ENCODE measurements at places on chromosomes 16 and 17. TPM values are rescaled to one million over a fixed set of nuclear protein-coding genes. Genes with fewer than 3 reads are reported as not detected.

The PDPR gene
- total RNA-seq, result 7.2 TPM

DNA sequence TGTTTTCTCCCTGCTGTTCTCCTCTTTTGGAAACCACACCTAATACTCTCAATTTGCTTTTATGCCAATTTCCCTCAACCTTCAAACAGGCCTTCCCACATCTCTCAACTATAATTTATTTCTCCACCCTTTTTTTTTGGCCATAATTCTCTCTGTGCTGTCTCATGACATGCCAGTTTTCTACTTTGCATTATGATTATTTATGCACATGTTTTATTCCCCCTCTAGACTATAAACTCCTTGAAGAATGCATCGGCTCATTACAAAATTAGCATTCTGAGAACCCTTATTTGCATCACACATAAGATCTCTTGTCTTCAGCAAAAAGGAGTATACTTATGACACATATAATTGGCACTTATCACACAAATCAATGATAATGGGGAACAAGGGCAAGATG lies 10.9 kb upstream of the LYRM9 start:
- no peak for DNase-seq

- DNase-seq, result no peak
These were observed 8.5 kb downstream of the ZC3H18 start for GRCh38 chr16:88578446-88579313.

DNA sequence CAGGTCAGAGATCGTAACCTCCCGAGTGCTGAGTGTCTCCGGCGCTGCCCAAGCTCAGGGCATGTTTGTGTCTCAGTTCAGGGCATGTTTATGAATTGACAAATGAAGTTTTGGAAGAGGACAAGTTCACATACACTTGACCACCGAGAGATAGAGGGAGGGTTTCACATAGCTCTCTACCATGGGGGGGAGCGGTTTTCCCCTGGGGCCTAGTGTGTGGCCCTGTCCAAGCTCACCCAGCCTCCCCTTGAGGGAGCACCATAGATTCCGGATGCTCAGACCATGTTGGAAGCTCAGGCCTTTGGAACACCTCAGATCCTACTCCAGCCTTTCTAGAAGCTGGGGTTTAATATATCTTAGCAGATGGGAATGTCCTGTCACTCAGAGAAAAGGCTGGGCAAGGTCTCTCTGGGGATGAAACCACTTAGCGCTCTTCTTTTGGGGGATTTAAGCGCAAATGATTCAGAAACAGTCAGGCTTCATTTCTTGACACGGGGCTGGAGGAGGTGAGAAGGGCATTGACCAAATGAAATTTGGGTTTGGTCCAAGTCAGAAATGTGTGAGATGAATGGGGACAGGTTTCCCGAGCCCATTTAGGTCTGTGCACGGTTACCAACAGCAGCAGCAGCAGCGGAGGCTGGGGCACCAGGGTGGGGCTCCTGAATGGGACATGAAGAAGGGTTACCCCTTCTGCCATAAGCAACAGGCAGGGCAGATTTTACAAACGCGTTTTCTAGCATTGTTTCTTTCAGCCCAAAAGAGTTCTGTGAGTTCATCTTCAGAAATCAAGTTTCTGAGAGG lies 96.6 kb downstream of the METRNL start:
- DNase-seq, result no peak

The CMTM2 gene
- total RNA-seq, result not detected

DNA sequence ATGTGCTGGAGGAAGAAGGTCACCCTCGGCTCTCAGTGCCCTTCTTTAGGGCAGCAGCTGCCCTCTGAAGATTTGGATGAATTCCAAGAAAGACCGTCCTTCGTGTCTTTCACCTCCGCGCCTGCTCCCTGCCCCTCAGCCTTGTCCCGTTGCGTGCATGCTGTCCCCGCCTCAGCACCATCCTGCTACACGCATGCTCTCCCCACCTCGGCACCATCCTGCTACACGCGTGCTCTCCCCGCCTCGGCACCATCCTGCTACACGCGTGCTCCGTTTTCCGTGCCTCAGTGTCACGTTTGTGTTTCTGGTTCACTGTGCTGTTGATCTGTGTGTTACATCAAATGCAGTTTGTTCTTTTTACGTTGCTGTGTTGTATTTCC lies 13.5 kb downstream of the ACSF3 start:
- DNase-seq, result no peak

- peak; percentile 65 for DNase-seq
These were observed 30.3 kb upstream of the RPH3AL start for GRCh38 chr17:382644-383533.

The C17orf78 gene
- total RNA-seq, result not detected

GRCh38 chr16:55494994-55495421 lies 13.9 kb upstream of the LPCAT2 start:
- peak; percentile 49 for DNase-seq

The KRTAP16-1 gene
- not detected for total RNA-seq

The OMG gene
- not detected for total RNA-seq

GRCh38 chr16:22789281-22789945 lies 24.5 kb upstream of the HS3ST2 start:
- DNase-seq, result no peak

The ESRP2 gene
- 21.1 TPM for total RNA-seq

DNA sequence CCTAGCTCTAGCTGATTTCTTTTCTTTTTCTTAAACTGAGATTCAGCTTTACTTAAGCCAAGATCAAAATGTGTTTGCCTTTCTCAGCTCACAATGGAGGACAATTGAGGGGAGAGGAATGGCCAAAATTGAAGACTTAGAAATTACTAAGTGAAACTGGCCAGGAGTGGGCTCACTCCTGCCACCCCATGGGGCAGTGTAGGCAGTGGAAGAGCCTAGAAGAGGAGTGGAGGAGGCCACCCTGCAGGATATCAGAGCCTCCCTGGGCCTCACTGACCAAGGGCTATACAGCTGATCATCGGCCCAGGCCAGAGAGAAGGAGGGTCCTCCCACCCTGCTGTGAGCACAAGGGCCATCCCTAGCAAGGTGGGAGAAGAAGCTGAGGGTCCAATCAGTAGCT lies 119.8 kb downstream of the CCT6B start:
- DNase-seq, result no peak

DNA sequence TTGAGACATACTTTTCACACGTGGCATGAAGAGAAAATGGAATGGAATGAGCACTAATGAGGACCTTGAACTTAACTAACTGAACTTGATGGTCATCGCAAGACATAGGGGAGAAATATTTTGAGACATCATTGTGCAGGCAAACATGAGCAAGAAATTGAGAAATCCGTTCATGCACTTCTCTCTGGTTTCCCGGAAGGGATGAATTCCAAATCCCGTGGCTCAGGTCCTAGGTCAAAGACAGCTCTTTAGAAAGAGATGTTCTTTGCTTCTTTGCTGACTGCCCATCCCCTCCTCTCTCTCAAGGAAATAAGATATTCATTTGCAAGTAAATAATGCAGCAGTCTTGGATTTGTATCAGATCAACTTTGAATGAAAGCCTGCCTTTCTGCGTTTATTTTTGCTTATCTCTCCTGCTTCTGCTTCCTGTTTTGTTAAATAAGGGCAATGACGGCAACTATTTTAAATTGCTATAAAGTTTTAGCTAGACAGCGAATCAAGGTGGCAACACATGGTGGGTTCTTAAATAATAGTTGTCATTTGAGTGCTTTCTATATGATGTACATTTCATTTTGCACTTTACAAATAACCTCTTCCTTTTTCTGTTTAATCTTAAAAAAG lies 657.8 kb downstream of the MAF start:
- DNase-seq, result no peak

- no peak for DNase-seq
These were observed 963.5 kb upstream of the SOX9 start for GRCh38 chr17:71157297-71157696.

The C1QTNF8 gene
- total RNA-seq, result not detected

- no peak for DNase-seq
These were observed 170.4 kb downstream of the IRX3 start for GRCh38 chr16:54116124-54116655.

- DNase-seq, result no peak
These were observed 7.4 kb downstream of the TAF15 start for GRCh38 chr17:35816723-35817122.

DNA sequence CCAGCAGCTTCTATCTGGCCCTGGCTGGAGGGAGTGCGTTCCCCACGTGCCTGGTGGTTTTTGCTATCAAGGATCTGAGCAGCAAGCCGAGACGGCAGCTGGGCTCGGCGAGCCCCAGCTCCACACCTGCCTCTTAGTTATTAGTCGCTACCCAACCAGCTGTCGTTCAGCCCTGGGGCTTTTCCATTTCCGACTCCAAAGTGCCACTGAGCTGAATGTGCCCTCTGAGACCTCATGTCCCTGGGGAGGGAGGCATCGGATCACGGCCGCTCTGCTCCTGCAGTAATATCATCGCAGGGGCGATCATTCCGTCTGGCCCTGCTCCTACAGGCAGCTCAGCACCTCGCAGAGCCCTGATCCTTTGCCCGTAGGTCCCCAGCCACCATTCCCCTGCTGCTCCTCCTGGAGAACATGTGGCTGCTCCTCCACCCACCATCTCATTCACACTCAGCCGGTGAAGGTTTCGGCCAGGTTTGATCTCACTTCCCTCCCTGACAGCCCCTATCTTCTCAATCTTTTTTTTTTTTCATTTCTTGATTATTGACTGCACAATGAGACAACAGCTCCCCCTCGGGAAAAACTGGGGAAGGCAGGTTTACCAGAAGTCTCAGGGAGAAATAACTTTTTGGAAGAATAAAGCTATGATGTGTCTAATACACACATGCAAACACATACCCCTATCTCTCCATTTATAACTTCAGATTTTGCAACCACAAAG lies 86.7 kb downstream of the ZFHX3 start:
- DNase-seq, result no peak

DNA sequence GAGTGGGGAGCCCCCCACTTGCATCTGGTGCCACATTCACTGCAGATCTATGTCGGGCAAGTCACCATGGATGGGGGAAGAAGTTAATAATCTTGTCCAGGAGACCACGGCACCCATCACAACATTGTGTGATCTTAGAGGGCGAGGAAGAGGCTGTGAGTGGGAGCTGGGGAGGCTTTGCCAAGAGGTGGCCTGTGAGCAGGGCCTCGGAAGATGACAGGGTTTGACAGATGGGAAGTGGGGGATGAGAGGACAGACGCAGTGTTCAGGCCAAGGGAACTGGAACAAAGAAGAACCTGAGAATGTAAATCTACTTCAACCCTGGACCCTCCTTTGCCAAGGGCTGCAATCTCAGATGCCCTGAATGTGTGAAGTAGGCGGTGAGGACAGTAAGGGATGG lies 12.4 kb downstream of the ACE start:
- DNase-seq, result no peak

DNA sequence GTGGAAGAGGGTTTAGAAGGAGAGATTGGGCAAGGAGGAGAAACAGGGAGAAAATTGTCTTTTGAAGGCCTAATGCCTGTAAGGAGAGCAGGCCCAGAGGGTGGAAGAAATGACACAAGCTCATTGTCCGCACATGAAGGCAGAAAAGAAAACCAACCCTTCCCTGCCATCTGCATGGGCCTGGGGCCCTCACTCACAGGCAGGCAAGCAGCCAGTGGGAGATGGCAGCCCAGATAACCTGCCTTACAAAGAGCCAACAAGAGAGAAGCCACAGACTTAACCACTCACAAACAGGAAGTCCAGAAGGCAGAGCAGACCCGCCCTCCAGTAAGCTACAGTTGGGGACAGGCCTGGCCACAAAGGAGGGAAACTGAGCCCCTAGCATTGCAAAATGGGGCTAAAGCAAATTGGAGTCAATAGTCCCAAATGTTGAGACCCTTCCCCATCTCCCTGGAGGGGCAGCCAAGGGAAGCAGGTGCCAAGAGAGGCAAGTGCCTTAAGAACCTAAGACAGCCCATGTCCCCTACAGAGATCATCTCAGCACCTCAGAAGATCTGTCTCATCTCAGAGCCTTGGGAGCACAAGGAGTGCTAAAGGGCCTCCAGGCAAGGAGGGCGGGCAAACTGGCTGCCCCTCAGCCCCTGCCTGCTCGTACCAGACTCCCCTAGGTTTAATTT lies 7.3 kb upstream of the TSPOAP1 start:
- peak; percentile 63 for DNase-seq

DNA sequence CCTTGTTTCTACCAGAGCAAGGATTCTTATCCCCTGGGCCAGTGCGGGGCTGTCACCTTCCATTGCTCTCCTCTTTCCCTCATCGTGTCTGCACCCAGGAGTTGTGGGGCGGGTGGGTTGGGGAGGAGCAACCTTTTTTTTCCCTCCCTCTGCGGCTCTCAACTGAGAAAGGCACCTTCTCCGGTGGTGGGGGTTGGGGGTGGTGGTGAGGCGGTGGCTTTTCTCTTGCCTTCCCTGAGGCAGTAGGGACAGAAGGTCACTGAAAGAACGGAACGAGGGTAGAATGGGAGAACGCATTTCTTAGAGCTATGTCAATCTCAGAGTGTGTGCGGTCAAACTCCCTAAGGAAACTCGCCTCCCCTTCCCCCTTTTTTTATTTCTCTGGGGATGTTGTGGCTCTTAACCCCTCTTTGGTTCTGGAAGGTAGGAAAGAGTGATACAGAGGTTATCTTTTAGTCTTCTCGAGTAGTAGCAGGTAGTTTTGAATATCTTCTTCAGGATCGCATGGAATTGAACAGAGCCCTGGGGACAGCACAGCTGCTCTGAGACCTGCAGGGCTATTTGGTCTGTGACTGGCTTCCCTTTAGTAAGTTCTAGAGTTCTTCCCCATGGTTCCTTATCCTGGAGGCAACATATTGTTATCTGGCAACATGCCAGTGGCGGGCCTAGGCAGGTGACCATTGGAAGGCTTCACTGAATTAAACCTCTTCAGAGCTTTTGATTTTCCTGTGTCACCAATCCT lies 994 bp downstream of the CLTC start:
- DNase-seq, result peak; percentile 49

The P2RX5 gene
- 0.95 TPM for total RNA-seq

GRCh38 chr16:64659866-64660265 lies 462.0 kb downstream of the CDH11 start:
- no peak for DNase-seq

DNA sequence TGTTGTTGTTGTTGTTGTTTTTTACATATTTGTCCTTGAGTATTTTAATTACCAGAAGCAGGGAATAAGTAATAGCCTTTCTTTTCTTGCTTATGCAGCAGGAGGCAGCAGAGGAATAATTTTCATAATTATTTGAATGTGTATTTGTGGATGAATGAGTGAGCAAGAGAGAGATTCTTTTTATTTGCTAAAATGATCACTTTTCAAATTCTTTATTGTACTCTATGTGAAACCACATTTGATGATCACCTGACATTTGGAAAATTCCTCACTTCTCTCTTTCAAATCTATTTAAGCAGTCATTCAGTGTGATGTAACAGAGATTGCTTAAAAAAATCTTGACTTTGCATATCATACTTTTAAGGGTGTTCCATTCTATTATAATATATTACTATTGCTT lies 223.6 kb downstream of the BCAS3 start:
- no peak for DNase-seq

DNA sequence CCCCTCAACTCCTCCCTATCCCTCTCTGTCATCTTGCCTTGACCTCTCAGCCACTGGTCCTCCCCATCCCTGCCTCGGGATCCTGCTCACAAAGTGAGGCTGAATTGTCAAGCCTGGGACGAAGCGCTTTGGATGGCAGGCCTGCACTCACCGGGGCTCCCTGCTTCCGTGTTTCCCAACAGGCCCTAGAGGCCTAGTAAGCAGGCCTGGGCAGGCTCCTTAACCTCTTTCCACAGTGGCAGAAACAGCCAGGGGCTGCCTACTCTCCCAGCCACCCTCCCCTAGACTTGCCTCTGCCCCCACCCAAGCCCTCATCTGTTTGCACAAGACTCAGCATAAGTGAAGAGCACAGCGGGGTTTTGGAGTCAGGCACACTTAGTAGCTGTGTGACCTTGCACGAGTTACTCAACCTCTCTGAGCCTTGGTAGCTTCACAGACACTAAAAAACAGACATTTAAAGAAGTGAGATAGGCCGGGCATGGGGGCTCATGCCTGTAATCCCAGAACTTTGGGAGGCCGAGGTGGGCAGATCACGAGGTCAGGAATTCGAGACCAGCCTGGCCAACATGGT lies 5.0 kb upstream of the FADS6 start:
- DNase-seq, result no peak

The NEUROD2 gene
- total RNA-seq, result not detected

The DNAH2 gene
- total RNA-seq, result not detected

Measured in HepG2 (cell line).